NCI-H187 treated with DMSO at 0.1 percent for 48 hours (cell line): ENCODE measurements at places on chromosomes 6 and 20.

DNA sequence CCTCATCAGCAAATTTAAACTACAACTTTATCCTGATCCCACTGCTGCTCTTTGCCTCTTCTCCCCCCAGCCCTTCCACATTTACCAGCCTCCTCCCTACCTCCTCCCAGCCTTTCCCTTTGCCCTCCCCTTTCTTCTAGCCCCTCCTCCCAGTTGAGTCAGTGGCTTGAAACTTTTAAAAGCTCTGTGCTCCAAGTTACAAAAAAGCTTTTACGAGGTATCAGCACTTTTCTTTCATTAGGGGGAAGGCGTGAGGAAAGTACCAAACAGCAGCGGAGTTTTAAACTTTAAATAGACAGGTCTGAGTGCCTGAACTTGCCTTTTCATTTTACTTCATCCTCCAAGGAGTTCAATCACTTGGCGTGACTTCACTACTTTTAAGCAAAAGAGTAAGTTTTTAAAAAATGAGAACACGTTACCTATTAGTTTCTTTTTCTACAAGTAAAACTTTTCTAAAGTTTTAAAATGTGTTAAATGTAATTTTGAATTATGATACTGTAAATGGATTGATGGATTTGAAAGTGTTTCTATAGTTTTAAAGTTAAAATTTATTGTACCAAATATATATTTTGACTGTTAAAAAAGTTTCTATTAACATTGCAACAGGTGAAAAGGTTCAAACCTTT, at the start of gene GJA1:
GJA1 (plus strand) TSS at position 203 of the 626 bp plus-strand sequence. CDS start 11,202 bp downstream, outside the sequence.
- DNase-seq: no peak

DNA sequence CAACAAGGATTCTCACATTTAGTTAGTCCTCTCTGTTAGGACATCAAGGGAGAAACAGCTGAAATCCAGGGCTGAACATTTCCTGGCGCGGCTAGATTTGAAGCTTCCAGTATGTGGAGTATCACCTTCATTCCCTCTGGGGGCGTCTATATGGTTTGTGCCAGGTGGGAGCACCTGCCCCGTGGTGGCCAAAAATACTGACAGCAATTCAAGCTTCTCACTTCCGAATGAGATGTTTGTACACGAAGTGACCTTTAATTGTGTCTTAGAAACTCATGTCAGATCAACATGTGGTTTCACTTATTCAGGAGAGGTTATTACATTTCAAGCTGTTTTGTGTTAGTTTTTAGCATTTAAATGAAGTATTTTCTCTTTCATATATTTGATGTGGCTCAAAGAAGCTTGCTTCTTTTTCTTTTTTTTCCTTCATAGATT, 67.3 kb upstream of the ZNF217 start:
- no peak for DNase-seq

- DNase-seq: no peak
Measured at GRCh38 chr6:42337985-42338743, 113.6 kb downstream of the TRERF1 start.

GRCh38 chr6:11224252-11224965, 8.1 kb downstream of the NEDD9 start:
- DNase-seq: no peak

GRCh38 chr6:84547341-84547801, 217.0 kb downstream of the TBX18 start:
- DNase-seq: no peak

GRCh38 chr20:16785226-16785625, 37.1 kb downstream of the OTOR start:
- no peak for DNase-seq
